Central memory CD4-positive, alpha-beta T cell (primary cell): ENCODE measurements at places on chromosomes 2 and 18.

GRCh38 chr2:23565814-23566213, 180.8 kb downstream of the KLHL29 start:
- no peak for DNase-seq

DNA sequence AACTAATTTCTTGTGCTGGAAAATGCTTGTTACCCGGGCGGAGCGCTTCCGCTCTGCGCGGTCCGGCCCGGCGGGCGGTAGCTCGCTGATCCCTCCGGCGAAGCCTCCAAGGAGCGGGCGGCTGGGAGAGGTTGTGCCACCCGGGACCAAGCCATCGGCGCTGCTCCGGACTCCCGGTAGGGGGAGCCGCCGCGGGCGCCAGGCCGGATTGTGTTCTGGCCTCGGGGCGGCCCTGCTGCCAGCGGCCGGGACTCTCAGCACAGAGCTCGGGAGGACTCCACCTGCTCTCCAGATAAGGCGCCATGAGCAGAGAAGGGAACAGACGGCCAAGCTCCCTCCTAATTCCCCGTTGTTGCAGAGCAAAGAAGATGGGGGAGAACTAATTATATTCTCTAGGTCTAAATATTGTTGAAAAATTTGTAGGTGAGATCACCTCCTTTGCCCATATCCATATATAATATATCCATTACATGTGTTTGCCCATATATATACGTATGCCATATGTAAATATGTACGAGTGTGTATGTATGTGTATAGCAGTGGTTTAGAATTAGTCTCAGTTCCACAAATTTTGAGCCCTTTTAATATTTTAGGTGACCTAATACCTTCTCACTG, 13.8 kb upstream of the SATB2 start:
- DNase-seq: no peak

DNA sequence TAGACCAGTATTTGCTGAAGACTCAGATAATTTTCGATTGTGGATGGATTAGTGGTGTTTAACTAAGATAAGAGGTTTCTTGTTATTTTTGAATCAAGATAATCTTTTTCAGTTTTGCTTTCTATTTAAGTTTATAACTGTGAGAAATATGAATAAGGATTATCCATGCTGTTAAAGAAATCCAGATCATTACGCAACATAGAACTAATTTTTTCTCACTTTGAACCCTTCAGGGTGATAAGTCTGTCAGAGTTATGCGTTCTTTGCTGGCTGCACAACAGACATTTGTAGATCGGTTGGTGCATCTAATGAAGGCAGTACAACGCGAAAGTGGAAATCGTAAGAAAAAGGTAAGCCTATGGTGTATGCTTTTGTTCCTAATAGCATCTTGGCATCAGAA, 74.1 kb downstream of the PIK3C3 start:
- no peak for DNase-seq

GRCh38 chr18:3454365-3455089, 4.6 kb downstream of the TGIF1 start:
- peak; percentile 51 for DNase-seq

DNA sequence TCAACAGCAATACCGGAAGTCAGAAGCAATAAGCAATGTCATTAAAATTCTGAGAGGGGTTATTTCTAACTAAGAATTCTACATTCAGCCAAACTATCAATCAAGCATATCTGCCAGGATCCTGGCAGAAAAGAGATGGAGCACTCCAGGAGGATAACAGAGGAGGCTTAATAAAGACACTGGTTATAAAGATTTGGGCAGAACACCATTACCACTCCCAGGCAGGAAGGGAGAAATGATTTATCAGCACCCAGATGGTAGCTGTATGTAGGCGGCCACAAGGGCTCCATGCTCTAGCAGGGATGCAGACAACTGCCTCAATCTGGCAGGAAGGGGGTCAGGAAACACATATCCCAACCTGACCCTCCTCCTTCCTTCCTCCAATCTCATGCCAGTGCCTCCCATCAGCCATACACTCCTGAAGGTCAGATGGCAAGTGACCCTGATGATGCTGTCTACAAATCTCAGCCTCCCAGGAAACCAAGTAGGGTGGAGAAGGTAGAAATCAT, 20.5 kb upstream of the TNFAIP6 start:
- no peak for DNase-seq

DNA sequence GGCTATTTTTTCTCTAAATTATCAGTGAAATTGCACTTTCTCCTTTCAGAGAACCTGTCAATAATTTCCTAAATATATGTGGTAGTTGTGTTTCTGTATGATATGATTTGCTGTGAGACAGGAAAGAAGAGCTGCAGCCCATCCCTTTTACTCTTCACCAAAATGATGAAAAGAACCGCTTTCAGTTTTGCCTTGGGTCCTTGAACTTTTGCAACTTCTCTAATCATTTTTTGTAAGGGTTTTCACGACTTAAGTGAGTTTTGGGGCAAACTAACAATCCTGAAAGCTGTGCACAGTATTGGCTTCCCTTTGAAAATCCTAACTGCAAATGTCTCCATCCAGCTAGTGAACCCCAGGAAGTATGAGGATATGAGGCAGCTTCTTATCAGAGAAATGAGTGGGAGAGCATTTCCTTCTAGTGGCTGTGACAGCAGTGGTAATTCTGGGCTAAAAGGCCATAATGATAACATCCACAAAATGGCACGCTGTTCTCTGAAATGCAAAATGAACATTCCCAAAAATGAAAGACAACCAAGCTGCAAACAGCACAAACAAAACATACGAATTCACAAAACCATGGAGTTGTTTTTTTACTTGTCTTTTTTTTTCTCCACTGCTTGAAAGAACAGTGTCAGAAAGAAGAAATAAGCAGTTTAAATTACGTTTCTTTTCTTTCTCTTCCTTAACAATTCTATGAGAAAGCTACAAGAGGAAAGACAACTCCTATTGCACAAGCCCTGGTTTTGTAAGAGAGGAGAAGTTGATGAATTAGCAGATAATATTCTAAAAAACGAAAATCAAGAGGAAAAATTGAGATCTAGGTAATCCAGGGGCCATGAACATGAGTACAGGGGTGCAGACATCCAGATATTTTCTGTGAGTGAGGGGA, 1291.6 kb upstream of the ZEB2 start:
- DNase-seq: no peak

- DNase-seq: peak; percentile 56
These were observed 43.3 kb upstream of the PLB1 start for GRCh38 chr2:28452534-28453081.
